ENCODE measurements at places on chromosomes 4 and X. TPM values are rescaled to one million over a fixed set of nuclear protein-coding genes. Genes with fewer than 3 reads are reported as not detected.

Gene SH2D1A
- not detected for total RNA-seq

Gene SLC7A11
- 32.0 TPM for total RNA-seq

Gene HAUS7
- 12.7 TPM for total RNA-seq

Gene DCHS2
- total RNA-seq = not detected

Gene SATL1
- total RNA-seq = not detected

Gene KDM5C
- 164 TPM for total RNA-seq

Gene PABPC1L2A
- total RNA-seq = not detected

Gene DOK7
- under 0.01 TPM for total RNA-seq

Gene COL4A5
- 56.9 TPM for total RNA-seq

Gene ACOT9
- 36.1 TPM for total RNA-seq

Gene STAP1
- not detected for total RNA-seq

Gene SUPT20HL1
- total RNA-seq = not detected

Gene STARD8
- total RNA-seq = 4.6 TPM

All from regular cardiac myocyte (primary cell).